Left lung (tissue), 14 donors: ENCODE measurements at places on chromosomes 5 and 9.
A peak's percentile ranks its signal among the peaks of the same experiment; 100 is the strongest.

- no peak for DNase-seq
Measured at GRCh38 chr9:99632349-99633038, 189.2 kb upstream of the NR4A3 start.

DNA sequence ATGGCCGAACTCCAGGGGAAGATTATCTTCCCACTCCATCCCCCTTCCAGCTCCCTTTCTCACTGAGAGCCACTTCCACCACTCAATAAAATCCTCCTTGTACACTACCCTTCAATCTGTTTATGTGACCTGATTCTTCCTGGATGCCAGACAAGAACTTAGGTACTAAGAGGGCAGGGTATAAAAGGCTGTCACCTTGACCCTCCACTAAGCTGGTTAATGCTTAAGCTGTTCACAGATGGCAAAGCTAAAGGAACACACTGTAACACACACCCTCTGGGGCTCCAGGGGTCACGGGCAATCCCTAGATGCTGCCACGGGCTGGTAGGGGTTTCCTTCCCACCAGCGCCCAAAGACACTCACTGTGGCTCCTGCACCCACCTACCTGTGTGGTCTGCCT, 58.6 kb upstream of the IL6ST start:
- no peak for DNase-seq

DNA sequence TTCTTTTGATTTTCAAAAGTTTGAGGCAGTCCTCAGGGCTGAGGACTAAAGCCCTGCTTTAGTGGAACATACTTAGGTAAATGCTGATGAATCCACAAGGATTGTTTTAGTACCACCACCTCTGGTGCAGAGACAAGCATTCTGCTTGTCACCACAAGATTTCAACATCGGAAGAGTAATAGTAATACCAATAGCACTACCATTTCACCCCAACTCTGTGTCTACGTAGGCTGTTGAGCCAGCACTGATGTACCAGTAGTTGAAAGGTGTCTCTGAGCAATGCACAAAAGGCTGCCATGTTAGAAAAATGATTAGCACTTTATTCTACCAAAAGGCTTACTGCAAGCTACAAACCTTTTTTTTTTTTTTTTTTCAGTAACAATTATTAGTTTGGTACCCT, 213.2 kb upstream of the SLC24A2 start:
- no peak for DNase-seq

GRCh38 chr9:110290001-110290400, 33.7 kb upstream of the TXN start:
- DNase-seq = no peak

GRCh38 chr9:35533398-35533797, 43.5 kb downstream of the RUSC2 start:
- DNase-seq = no peak

DNA sequence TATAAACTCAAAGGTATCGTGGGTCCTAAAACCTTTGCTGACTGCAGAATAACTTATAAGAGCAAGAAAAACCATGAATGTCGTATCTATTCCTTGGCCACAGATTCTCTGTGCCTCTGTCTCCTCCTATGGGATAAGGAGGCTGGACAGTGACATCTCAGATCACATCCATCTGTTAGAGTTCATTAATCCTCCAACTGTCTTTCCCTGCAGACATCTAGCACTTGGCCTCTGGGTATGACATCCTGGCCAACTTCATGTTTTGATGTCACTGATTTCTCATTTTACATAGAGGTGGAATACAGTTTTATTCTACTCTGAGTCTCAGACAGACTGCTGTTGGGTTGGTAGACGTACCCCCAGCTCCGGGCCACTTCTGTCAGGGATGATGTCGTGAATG, 86.2 kb downstream of the OTULIN start:
- DNase-seq = no peak

- DNase-seq = no peak
Measured at GRCh38 chr5:136033848-136034247, 5.1 kb downstream of the TGFBI start.

DNA sequence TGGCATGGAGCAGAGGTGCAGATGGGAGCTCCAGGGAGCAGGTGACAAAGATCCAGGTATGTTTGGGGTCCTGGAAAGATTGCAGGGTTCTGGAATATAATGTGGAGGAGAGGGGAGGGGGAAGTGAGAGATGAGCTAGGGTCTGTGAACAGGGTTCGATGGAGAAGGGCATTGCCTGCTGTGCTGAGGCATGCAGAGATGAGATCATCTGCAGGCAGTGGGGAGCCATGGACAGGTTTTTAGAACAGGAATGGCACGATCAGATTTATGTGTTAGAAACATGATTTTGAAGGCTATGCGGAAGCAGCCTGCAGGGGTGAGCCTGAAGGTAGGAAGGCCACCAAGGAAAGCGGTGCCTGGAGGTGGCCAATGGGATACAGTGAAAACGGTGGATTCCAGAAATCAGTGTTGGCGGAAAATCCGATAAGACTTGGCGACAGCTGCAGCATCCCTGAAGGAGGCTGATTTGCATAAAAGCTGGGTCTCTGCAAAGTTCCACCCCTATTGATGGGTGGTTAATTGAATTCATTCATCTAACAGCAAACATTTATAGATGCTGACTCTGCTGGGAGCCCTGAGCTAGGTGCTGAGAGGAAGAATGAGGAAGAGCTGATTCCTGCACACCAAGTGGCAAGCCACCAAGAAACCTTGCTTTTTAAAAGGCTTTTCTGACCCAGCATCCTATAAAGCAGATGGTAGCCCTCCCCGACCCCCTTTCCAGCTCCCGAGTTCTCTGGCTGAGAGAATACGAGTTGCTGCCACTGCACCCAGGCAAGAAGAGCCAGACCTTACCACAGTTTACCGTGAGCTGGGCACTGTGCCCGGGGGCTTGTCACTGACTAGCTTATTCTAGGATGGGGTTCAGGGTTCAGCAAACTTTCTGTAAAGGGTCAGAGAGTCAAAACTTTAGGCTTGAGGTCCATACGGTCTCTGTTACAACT, 139.2 kb upstream of the SMIM23 start:
- no peak for DNase-seq

DNA sequence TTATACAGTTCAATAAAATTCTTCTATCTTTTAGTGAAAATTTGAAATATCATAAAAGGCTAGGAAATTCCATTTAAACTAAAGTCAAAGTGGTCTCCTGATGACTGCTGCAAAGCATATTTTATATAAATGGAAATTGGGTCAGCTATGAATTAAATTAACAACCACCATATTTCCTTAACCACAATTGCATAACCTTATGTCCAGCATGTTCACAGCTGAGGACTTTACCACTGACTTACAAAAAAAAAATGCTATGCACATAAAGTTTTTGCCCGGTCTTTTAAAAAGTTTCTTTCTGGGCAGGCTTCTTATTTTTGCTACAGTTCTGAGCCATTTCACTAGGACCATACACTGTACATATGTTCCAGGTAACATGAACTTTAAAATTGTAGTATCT, 208.6 kb upstream of the RGMB start:
- DNase-seq = no peak

DNA sequence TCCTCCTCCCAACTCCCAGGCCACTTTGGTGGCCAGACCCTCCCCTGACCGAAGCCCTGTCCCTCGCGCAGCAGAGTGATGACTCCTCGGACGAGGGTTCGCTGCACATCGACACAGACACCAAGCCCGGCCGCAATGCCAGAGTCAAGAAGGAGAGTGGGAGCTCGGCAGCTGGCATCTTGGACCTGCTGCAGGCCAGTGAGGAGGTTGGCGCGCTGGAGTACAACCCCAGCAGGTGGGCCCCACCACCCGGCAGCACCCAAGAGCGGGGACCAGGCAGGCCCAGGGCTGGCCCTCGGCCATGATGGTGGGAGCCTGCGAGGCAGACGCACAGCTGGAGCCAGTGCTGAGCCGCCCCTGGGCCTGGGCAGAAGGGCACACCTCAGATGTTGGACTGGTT, 90.6 kb downstream of the PHF2 start:
- peak; percentile 18 for DNase-seq

- no peak for DNase-seq
Measured at GRCh38 chr5:147869112-147869511, 9.4 kb upstream of the SCGB3A2 start.

- DNase-seq = no peak
Measured at GRCh38 chr5:484556-484955, 39.7 kb downstream of the SLC9A3 start.

DNA sequence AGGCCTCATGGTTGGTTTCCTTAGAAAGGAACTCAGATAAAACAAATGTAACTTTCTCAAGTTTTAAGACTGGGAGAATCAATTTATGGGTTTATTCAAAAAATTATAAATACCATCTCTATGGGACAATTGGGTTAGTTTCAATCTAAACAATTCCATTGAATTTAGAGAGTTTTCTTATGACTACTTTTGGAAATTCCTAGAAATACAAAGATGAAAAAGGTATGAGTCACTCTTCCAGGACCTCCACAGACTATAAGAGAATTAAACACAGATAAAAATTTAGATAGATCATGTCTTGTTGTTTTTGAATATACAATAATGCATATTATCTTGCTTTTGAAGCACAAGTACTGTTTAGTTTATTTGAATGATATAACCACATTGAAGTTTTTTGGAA, 188.7 kb downstream of the CHSY3 start:
- DNase-seq = no peak

GRCh38 chr5:30781643-30782042, 411.8 kb upstream of the CDH6 start:
- DNase-seq = no peak

GRCh38 chr5:172533058-172533398, 78.7 kb upstream of the SH3PXD2B start:
- no peak for DNase-seq

DNA sequence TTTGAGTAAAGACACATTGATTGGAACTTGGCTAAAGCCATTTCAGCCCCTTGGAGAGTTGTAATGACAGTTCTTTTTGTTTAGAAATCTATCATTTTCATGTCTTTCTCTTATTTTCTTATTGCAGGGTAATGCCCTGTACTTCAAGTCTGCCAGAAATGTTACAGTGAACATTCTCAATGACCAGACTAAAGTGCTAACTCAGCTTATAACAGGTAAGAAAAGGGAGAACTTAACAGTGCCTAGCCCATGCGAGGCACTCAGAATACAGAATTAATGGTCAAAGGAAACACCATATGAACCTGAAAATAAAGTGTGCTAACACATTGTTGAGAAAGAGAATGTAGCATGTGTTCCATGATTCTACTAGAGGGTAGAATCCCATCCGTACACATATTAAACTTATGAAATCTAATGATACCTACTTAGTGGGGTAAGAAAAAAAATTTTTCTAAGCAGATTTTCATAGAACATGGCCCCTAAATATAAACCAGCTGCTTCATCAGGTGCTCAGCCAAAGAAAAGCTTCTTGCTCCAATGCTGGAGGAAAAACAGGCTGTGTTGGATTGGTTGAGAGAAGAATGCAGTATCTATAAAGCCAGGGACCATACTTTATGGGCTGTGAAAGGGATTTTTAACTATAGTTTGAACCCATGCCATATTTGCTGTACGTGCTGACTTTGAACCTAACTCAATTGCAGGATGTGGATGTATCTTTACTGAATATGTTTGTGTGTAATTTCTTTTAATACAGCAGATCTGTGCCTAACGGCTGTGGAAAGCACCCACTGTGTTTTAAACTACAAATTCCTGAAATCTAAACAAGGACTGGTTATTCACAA, 260.8 kb upstream of the PPP1R2B start:
- no peak for DNase-seq

DNA sequence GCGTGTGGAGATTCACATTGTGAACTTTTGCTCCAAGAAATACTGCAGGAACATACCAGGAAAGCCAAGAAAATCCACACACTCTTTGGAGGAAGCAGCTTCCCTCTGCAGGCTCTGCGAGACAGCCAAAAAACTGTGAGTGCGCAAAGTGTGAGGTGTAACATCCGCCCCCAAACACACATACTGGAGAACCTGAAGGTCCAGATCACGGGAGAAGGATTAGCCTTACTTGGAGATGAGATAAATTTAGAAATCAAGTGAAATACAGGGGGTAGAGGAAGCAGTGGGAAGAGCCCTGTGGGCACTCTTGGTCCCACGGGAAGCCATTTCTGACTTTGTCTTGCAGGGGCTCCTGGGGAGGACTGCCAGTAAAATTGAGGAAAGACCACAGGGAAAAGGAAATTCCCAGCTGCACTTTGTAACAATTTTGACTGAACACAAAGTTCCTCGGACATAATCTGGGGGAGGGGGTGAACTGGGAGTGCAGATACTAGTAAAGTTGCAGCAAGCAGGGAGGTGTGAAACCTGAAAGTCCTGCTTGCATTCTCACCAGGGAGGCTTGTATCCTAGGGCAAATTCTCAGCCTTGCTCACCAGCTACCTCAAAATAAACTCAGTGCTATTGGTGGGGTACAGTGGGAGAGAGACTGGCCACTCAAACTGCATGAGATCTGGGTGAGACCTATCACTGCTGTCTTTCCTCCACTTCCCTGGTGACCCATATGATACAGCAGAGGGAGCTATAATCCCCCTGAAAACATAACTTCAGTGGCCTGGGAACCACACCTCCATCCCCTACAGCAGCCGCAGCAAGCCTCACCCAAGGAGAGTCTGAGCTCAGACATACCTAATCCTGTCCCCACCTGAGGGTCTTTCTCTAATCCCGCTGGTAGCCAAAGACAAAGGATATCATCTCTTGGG, 109.1 kb downstream of the ALDH1A1 start:
- DNase-seq = no peak

- DNase-seq = no peak
Measured at GRCh38 chr5:134226441-134227192, 744 bp upstream of the PPP2CA start.

GRCh38 chr5:93224624-93225023, 356.4 kb downstream of the NR2F1-AS1 start:
- DNase-seq = no peak

DNA sequence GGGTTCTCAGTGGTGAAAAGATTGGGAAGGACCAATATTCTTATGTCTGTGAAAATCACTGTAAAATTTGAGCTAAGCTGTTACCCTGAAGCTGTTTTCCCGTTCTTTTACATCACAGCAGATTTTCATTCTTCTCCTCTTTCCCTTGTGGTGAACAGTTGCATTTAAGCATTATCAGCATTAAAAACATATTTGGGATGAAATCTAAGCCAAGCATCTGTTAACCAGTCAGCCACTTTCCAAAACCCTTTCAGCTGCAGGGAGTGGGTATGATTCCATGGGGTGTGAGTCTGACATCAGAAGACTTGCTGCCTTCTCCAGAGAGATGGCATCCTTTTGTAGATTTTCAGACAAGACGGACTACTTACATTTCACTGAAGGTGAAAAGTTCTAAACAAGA, 97.2 kb downstream of the TRIO start:
- no peak for DNase-seq

GRCh38 chr5:180787711-180788431, 14.7 kb downstream of the MGAT1 start:
- DNase-seq = no peak

GRCh38 chr5:99621772-99622681, 693.2 kb upstream of the CHD1 start:
- DNase-seq = no peak

DNA sequence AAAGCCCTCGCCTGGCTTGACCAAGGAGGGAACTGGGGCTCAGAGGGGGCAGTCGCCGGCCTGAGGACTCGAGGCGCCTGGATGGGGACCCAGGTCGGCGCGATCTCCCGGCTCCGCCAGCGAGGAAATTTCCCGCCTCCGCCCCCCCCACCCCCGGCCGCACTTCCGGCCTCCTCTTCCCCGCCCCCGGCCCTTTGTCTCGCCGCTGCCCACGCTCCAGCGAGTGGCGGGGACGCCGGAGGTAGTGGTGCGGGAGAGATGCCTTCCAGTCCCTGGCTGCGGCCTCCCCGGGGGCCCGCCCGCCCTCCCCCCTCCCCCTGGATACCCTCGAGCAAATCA, 448 bp upstream of the GPRIN1 start:
- no peak for DNase-seq
